ENCODE measurements at places on chromosomes 12 and 14.

- peak; percentile 31 for DNase-seq
Observed at GRCh38 chr14:92039063-92039718, 668 bp downstream of the TRIP11 start.

GRCh38 chr14:36176524-36176923 lies at the start of gene PTCSC3:
Gene PTCSC3 (minus strand): TSS chr14:36176722.
- DNase-seq = no peak

DNA sequence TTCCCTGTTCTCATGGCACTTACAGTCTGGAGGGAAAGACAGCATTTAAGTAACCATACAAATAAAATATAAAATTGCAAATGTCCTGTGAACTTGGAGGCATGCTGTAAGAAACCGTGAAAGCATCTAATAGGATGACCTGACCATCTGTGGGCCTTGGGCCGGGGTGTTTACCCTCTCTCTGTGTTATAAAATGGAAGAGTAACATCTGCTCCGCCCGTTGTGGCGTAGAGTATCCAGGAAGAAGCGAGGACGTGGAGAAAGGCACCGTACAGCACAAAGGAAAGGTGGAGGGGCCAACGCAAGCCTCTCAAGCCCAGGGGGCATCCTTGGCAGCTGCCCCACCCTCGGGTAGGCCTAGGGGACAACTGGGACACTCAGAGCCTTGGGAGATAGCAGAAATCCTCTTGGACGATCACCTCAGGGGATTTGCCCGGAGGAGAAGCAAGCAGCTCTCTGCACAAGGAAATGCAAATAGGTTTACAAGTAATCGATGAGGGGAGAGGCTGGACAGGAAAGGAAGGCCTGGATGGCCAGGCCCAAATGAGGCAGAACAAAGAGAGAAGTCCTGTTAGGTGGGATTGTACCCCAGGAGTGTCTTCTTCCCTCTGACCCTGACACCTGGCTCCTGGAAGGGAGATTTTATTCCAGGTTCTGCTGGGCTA lies 26.2 kb downstream of the VSX2 start:
- no peak for DNase-seq

GRCh38 chr14:34843011-34843554 lies 32.1 kb downstream of the BAZ1A start:
- no peak for DNase-seq

GRCh38 chr12:71626768-71627167 lies 36.9 kb downstream of the ZFC3H1 start:
- DNase-seq = no peak

GRCh38 chr12:6666211-6666610 lies 3.3 kb upstream of the ING4 start:
- DNase-seq = no peak

DNA sequence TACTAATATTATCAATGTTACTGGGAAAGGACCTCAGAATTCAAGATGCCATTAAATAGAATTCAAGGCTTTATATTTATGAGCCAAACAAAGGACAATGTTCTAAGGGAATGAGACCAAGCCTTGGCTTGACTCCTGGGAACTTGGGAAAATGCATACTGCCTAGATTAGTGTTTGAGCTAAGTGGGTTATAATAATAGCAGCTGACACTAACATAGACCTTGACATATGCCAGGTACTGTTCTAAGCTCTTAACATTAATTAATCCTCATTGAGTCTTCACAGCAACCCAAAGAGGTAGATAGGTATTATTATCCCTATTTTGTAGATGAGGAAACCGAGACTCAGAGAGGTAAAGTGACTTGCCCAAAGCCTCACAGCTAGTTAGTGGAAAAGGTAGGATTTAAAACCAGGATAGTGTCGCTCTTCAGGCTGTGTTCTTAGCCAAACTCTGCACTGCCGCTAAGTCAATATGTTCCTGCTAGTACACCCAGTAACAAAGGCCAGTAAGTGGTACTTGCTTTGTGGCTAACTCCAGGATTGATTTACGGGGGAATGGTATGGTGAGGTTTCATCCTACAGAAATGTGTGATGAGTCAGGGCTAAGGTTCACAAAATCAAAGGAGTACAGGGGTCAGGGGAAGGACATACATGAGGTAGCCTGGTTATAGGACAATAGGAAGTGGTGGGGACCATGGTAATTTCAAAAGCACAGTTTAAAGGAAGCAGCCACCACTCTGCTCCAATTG lies 35.8 kb upstream of the PRKAB1 start:
- DNase-seq = no peak

DNA sequence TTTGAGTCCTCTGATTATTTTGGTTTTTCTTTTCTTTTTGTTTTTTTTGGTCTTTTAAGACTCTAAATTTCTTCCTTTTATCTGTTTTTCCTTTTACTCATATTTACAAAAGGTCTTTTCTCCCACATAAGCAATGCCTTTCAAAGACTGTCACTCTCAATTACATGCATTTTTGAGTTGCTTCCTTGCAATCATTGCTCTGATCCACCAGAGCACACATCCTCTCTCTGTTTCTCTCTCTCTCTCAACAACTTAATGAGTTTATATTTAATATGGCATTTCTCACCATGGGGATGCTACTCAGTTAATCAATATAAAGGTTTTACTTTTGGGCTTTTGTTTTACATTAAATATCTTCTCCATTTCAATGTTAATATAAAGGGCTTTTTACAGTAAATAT lies 62.7 kb upstream of the OR10AD1 start:
- DNase-seq = no peak

DNA sequence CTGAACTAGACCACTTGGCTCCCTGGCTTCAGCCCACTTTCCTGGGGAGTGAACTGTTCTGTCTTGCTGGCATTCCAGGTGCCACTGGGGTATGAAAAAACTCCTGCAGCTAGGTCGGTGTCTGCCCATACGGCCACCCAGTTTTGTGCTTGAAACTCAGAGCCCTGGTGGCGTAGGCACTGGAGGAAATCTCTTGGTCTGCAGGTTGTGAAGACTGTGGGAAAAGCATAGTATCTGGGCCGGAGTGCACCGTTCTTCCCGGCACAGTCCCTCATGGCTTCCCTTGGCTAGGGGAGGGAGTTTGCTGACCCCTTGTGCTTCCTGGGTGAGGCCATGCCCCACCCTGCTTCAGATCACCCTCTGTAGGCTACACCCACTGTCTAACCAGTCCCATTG lies 33.8 kb downstream of the TRAFD1 start:
- no peak for DNase-seq

DNA sequence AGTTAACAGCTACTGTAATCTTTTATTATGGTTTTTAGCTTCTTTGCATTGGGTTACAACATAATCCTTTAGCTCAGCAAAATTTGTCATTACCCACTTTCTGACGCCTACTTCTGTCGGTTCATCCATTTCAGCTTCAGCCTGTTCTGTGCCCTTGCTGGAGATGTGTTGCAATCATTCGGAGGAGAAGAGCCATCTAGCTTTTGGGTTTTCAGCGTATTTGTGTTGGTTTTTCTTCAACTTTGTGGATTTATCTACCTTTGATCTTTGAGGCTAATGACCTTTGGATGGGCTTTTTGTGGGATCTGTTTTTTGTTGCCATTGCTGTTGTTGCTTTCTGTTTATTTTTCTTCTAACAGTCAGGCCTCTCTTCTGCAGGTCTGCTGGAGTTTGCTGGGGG lies 69.2 kb upstream of the ATXN7L3B start:
- no peak for DNase-seq

- DNase-seq = no peak
Observed at GRCh38 chr14:61334197-61334701, 12.9 kb downstream of the PRKCH start.

Measured in 8988T (cell line).